Colonic mucosa (tissue), 4 donors: ENCODE measurements at places on chromosomes 7 and 10. TPM values are rescaled to one million over a fixed set of nuclear protein-coding genes. Genes with fewer than 3 reads are reported as not detected.

DNA sequence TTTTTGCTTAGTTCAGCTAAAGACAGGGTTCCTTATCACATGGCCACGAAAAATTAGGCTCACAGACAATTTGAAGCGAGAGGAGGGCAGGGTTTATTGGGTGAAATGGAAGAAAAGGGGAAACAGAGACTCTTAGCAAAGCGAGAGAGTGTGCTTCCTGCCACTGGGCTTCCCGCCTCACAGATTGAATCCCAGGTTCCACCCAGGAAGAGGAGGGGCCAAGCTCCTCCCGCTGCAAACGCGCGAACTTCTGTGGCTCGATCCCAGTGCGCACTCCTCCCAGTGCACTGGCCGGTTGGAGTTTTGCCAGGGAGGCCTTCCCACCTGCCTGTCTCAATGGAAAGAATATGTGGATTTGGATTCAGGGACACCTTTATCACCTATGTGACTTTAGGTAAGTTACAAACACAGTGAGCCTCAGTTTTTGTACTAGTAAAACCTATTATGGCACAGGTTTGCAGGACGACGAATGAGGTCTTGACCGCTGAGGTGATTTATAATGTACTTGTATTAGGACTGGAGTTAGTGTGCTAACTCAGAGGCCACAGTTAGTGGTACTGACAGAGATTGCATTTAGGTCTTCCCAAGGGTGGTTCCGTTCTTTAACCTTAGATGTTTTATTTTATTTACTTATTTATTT is 48.5 kb upstream of the SP8 start:
- no peaks in the 10 kb centered on the region for H3K27me3 ChIP-seq
- no peak overlapping the region for H3K4me3 ChIP-seq

DNA sequence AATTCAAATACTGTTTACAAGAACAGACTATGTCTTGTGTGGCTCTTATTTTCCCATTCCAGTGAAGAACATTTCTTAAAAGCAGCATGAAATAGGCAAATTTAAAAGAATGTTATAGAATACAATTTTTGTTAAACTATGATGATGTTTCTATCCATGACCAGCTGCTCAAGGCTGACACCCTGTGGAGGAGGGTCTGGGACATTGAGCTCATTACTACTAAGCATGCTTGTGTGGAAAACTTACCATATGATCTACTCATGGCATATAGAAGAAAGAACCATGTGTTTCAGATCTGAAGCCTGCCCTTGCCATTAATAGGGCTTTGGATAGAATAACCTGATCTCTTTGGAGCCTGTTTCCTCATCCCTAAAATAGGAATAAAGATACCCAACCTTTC is 125.0 kb downstream of the FOXP2 start:
- peak; percentile 21 for DNase-seq
- H3K4me1 ChIP-seq = no peaks in the 10 kb centered on the region
- H3K36me3 ChIP-seq = no peaks in the 10 kb centered on the region
- H3K27ac ChIP-seq = no peak overlapping the region

DNA sequence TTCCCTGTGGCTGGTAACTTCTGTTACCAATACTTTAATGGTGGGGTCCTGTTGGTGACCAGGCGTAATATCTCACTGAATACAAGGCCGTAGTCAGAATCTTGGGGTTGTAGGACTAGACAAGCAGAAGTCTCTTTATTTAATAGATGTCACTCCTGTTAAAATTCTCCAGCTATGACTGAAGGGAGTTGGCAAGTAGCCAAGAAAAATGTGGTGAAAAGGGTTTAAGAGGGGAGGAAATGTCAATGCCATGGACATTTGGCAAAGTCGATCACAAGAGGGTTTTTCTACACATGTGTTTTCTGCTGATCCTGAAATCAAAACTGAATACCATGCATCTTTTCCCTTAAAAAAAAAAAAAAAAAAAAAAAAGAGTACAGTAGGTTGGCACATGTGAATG is 533.5 kb downstream of the AUTS2 start:
- no peaks in the 10 kb centered on the region for H3K4me1 ChIP-seq
- no peaks in the 10 kb centered on the region for H3K36me3 ChIP-seq
- no peak for DNase-seq
- no peak overlapping the region for H3K4me3 ChIP-seq
- H3K27ac ChIP-seq = no peak overlapping the region

- no peaks in the 10 kb centered on the region for H3K27me3 ChIP-seq
- H3K4me1 ChIP-seq = no peaks in the 10 kb centered on the region
- no peak overlapping the region for H3K27ac ChIP-seq
- H3K4me3 ChIP-seq = no peak overlapping the region
- no peaks in the 10 kb centered on the region for H3K36me3 ChIP-seq
Measured at GRCh38 chr10:129278686-129279085, 188.4 kb upstream of the MGMT start.

EBLN1 gene
- total RNA-seq = not detected

CH25H gene
- 1.7 TPM for total RNA-seq

DNA sequence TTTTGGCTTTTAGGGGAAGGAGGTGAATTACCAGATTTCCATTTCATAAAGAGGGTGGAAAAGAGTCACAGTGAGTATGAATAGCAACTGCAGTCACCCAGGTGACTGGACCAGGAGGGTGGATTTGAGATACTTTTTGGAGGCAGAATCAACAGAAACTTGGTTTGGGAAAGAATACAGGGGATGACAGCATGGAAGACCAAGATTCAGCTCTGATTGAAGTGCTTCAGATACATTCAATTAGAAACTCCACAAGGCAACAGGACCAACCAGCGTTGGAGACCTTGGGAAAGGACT is 83.0 kb downstream of the SGMS1 start:
- DNase-seq = no peak
- no peaks in the 10 kb centered on the region for H3K36me3 ChIP-seq
- no peak overlapping the region for H3K4me3 ChIP-seq
- H3K27ac ChIP-seq = no peak overlapping the region

DNA sequence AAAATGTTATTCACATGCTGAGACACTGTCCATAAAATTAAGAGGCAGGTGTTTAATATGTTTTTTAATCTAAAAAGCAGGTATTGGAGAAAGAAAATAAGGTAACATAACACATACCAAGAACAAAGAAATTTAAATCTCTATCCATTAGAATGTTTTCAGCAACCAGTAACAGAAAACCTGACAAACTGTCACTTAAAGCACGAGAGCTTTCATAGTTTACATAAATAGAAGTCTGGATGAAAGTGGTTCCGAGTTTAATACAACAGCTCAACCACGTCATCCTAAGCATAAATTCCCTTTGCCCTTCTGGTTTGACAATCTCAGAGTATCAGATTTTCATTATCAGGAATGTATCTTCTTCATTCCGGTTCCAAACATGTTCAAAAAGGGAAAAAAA is 1249.4 kb upstream of the SORCS1 start:
- no peaks in the 10 kb centered on the region for H3K27me3 ChIP-seq
- no peaks in the 10 kb centered on the region for H3K4me1 ChIP-seq
- H3K36me3 ChIP-seq = no peaks in the 10 kb centered on the region
- no peak overlapping the region for H3K27ac ChIP-seq
- no peak for DNase-seq

DNA sequence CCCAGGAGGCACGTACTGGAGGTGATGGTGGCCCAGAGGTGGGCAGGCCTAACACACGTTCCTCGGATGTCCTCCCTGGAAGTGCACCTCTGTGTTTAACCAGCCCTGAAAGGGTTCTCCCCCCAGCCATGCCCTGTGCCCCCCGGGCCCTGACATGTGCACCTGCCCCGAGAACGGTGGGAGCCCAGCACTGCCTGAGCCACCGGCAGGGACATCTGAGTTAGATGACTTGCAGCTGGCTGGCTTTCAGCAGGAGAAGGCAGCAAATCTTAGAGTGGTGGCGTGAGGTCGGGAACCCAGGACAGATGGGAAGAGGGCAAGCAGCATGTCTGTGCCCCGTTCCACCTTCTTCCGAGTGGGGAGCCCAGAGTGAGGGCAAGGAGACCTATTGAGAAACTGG is 291.8 kb downstream of the TCERG1L start:
- H3K27me3 ChIP-seq = no peaks in the 10 kb centered on the region
- no peaks in the 10 kb centered on the region for H3K36me3 ChIP-seq
- no peak overlapping the region for H3K4me3 ChIP-seq
- DNase-seq = no peak
- no peaks in the 10 kb centered on the region for H3K4me1 ChIP-seq

CLRN3 gene
- 110 TPM for total RNA-seq

SYT15B gene
- total RNA-seq = 0.17 TPM

C10orf62 gene
- total RNA-seq = not detected

- no peak overlapping the region for H3K4me3 ChIP-seq
- peak overlapping the region; percentile 13 for H3K27ac ChIP-seq
- no peaks in the 10 kb centered on the region for H3K4me1 ChIP-seq
- no peaks in the 10 kb centered on the region for H3K27me3 ChIP-seq
Measured at GRCh38 chr10:61628151-61628874, 34.4 kb upstream of the CABCOCO1 start.

DNA sequence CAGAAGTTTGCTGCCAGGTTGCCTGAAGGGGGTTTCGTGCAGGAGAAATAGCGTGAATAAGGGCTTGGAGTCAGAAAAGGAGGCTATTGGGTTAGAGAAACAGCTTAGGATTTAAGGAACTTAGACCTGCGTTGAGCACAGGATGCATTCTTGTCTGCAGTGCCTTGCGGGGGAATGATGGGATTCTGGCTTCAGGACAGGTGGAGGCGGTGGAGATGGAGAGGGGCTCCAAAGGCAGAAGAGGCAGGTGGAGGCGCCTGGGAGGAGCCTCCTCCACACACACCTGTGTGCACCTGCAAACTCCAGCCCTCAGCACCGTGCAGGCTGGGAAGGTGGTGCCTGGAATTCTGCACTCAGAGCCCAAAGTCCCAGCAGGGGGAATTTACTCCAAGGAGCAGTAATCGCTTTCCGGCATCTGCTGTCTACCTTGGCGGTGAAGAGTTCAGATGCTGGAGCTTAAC is 1.8 kb downstream of the CLIP2 start:
- DNase-seq = peak; percentile 75
- no peaks in the 10 kb centered on the region for H3K27me3 ChIP-seq
- peaks cover 19% of the 10 kb centered on the region for H3K4me1 ChIP-seq
- peak overlapping the region; percentile 87 for H3K27ac ChIP-seq

DNA sequence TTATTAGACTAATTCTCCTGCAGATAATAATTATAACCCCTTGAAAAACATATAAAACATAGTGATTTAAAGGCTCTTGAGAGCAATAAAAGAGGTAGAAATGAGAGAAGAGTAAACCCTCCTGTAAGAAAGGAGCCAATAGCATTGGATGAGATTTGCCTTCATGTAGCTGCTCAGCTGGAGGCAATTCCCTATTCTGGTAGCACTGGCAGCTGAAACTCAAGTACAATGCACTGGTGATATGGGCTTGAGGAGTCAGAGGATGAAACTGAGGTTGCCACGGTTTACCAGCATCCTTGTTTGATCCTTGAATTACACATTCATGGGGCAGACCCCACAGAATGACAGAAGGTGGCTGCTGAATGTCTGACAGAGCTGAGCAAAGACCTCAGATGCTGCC is 76.4 kb downstream of the CTTNBP2 start:
- no peaks in the 10 kb centered on the region for H3K36me3 ChIP-seq
- no peak for DNase-seq
- H3K4me1 ChIP-seq = no peaks in the 10 kb centered on the region
- H3K4me3 ChIP-seq = no peak overlapping the region

PNLIPRP3 gene
- not detected for total RNA-seq

GRCh38 chr7:128135159-128135514 is 103.9 kb upstream of the LRRC4 start:
- H3K4me1 ChIP-seq = peaks cover 5% of the 10 kb centered on the region
- no peak overlapping the region for H3K27ac ChIP-seq
- H3K27me3 ChIP-seq = peaks cover 45% of the 10 kb centered on the region
- peak overlapping the region; percentile 43 for H3K4me3 ChIP-seq

GRCh38 chr7:150520145-150520544 is 5.5 kb downstream of the GIMAP7 start:
- H3K4me1 ChIP-seq = no peaks in the 10 kb centered on the region
- H3K4me3 ChIP-seq = no peak overlapping the region
- no peak for DNase-seq
- H3K27ac ChIP-seq = no peak overlapping the region
- no peaks in the 10 kb centered on the region for H3K27me3 ChIP-seq

GRCh38 chr7:101465576-101466196 is 103.0 kb downstream of the COL26A1 start:
- H3K36me3 ChIP-seq = no peaks in the 10 kb centered on the region
- H3K4me1 ChIP-seq = no peaks in the 10 kb centered on the region
- H3K27ac ChIP-seq = no peak overlapping the region
- H3K4me3 ChIP-seq = no peak overlapping the region
